ENCODE measurements at places on chromosomes 13 and 19.

DNA sequence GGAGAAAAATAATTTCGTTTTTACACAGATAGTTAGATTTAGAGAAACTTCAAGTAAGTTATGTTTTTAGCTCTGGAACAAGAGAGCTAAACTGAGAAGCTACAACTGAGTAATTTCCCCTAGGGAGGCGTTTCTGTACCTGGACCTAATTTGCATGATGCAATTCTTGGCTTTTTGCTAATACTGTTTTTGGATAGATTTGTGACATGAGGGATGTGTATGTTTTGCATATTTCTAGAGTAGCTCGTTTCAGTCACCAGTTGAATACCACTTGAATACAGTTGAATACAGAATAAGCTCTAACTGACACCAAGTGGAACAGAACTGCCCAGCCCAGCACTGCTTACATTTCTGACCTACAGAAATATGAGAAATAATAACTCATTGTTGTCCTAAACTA lies 1227.9 kb upstream of the SPRY2 start:
- DNase-seq = no peak

DNA sequence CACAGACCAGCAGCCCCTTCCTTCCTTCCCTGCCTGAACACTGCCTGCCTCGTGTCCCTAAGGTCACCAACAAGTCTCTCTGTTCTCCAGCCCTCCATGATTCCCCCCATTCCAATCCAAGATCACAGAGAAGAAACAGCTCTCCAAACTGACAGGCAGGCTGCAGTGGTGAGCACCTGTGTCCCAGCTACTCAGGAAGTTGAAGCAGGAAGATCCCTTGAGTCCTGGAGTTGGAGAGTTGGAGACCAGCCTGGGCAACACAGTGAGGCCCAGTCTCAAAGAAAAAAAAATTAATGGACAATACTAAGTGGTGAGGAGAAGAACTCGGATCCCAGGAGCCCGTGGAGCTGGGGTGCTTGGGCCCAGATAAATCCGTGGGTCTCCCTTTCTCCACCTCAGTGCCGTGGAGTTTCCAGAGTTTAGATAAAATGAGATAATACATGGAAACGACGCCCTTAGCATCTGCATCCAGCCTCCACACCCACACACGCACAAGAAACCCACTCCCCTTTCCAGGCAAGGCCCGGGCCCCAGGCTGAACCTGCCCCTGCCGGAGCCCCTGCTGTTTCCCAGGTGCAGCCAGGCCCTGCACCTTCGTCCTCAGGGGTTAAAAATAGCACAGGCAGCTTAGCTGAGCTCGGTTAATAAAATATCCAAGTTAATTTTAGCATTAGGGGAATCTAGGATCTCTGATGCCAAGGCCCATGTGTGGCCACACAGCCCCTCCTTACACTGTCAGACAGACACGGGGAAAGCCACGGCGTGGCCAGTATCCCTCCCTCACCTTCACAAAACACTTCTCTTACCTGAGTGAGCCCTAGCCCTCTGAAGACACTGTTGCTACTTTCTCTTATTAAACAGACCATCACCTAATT lies 4.7 kb downstream of the RASA3 start:
- DNase-seq = no peak

DNA sequence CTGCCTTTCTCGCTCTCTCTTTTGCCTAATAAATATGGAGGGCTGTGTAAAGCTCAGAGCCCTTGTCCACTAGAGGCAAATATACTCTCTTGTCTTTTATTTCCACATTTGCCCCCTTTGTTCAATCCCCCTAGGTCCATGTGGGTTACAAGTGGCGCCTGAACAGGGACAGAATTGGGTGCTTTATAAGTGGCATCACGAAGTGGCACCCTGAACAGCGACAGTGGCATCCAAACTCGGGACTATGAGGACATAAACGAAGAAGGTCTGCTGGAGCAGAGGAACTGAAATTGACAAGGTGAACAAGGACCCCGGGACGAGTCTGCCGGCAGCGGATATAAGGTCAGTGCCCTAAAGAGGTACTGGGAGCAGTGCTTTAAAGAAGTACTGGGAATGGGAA lies 4.3 kb upstream of the ZNF610 start:
- no peak for DNase-seq

DNA sequence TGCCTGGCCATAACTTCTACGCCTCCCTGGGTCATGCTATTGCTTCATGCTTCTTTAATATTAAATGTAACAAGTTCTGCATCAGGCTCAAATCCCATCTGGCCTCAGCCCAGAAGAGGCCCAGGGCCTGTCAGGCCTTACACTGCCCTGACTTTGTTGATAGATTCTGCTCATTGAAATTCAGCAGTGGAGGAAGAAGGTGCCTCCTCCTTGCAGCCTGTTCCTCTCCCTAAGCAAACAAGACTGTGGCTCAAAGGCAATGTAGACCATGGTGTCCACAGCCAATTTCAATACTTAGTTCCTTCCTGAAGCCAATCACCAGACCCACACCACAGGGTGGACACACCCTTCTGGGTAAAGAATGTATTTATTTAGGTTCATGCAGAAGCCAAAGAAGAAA lies 59.4 kb downstream of the LACC1 start:
- DNase-seq = no peak

GRCh38 chr13:101706651-101707050 lies 254.2 kb downstream of the ITGBL1 start:
- no peak for DNase-seq

- no peak for DNase-seq
Measured at GRCh38 chr13:98222081-98222554, 45.0 kb upstream of the RNF113B start.

DNA sequence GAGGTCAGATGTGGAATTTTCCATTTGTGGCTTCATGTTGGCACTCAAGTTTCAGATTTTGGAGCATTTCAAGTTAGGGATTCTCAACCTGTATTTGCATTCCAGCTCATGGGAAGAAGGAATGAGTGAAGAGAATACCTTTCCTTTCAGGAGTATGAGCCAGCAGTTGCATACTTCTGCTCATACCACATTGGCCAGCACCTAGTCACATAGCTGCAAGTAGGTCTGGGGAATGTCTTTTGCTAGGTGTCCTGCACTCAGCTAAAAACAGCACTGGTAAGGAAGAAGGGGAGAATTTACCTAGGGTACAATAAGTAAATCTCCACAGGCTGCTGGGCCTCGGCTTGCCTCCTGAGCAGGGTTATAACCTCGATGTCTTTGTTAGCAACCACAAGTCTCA lies 24.6 kb upstream of the ATP8A2 start:
- no peak for DNase-seq

- DNase-seq = peak; percentile 93
Measured at GRCh38 chr19:41887711-41888382, 4.9 kb downstream of the ARHGEF1 start.

GRCh38 chr19:1237027-1237659 lies 662 bp downstream of the CBARP start:
- no peak for DNase-seq

- no peak for DNase-seq
Measured at GRCh38 chr13:67278235-67278634, 48.1 kb upstream of the PCDH9 start.

GRCh38 chr19:18603255-18603957 lies 3.2 kb downstream of the CRLF1 start:
- DNase-seq = no peak

DNA sequence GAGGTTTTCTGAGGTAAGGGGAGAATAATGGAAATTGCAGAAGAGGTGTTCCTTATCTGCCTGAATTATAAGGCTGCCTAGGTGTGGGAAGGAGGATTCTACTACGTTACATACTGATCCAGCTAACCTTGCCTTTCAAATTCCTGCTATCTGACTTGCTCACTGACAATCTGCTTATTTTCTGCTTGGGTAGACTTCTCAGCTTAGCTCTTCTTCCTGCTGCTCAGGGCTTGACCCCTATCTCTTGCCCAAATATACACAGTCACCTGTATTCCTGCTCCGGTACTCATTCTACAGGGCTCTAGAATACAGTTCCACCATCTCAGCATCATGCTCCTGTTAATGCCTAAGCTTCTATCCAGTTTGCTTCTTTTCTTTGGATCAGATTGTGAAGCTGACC lies 1607.6 kb downstream of the OLFM4 start:
- DNase-seq = no peak

DNA sequence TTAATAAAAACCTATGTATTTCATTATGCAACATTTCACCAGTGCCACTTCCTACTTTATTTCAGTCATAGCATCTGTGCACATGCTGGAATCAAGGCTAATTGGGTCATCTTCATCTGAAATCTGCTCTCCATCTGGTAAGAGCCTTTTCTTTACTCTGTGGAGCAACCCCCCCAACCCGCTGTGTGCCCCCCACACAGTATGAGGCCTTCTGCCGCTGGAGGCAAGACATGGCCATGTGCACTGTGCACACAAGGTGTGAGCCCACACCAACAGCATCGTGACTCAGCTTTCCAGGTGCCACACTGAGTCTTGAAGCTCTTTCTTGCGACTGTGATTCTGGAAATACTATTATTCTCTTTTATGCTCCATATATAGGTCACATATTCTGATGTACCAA lies 471.0 kb downstream of the TBC1D4 start:
- DNase-seq = no peak

DNA sequence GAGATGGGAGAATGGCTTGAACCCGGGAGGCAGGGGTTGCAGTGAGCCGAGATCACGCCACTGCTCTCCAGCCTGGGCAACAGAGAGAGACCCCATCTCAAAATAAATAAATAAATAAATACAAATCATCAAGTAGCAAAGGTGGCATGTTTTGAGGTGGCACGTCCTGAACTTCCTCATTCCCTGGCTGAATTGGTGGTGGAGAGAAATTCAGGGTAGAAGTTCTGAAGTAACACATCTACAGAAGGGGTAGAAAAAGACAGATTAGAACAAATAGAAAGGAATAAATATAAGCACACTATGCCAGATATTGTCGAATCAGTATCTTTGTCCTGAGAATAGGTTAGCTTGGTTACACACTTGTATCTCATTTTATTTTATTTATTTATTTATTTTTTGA lies 6.3 kb downstream of the IFI30 start:
- DNase-seq = no peak

- no peak for DNase-seq
Measured at GRCh38 chr13:50812242-50812641, 31.2 kb downstream of the DLEU7 start.

DNA sequence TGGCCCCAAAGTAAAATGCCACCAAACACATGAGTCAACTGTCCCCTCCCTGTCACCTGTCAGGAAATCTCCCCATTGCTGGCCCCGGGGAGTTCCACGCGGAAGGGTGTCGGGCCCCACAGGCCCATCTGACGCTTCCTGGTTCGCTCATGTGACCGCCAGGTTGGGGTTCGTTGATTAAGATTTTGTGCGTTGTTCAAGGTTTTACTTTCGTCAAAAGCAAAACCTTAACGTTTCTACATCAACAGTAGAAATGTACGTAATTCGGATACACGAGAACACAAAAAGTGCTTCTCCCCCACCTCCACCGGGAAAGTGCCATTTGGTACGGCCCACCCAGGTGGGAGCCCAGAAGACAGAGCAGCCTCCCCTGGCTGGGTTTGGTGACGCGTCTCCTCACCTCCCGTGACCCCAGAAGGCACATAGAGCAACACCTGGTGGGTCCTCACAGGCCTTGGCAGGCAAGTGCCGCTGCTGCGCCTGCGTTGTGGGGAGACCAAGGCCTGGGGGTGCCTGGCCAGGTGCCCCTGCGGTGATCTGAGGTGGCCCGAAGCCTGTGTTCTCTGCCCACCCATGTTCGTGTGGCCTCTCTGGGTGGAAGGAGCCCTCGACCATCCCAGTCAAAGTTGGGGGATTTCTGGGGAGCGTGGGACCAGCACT lies 161.6 kb downstream of the KDM4B start:
- DNase-seq = peak; percentile 88

DNA sequence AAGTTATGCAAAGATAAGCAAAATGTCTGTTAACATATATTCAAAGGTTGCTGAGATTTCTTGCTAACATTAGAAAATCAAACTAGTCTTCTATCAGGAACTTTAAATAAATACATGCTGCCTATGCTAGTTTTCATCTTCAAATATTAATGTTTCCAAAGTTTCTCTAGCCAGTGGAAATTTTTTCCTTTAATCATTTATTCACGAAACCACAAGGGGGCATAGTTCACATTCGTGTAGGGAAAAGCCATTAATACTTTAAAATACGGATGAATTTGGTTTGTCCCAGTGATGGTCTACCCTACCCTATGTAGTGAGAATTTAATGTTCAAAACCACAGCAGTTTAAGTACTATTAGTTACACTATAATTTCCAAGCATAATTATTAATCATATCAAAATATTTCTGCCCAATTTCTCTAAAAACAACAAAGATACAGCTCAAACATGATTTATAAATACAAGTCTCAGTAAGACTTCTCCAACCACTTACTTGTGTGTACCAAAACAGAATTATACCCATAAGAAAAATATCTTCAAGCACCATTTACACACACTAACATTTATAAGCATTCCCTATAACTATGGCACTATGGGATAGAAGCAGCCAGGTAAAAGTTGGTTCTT lies 16.2 kb downstream of the NUFIP1 start:
- DNase-seq = no peak

DNA sequence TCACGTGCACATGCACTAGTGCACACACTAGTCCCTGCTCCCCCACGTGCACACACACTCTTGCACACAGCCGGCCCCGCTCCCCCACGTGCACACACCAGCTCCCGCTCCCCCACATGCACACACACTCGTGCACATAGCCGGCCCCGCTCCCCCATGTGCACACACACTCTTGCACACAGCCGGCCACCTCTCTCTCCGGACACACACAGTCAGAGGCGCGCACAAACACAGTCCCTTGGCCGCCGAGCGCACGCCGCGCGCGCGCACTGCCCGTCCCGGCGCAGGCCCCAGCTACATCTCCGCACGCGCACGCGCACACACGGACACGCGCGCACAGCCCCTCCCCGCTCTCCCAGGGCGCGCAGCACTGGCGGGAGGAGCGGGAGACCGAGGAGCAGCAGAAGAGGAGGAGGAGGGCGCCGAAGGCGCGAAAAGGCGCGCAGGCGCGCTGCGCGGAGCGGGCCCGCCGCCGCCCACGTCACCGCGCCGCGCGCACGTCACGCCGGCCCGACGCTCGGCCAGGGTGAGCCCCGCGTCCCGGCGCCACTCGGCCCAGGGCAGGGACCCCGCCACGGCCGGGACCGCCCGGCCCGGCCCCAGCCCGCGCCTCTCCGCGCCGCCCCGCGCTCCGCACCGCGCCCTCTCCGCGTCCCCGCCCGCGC lies at the start of gene TFDP1:
Gene TFDP1 (plus strand): TSS at position 549 of the 665 bp plus-strand sequence. CDS start 1,085 bp downstream, outside the sequence.
- peak; percentile 40 for DNase-seq

- DNase-seq = no peak
Measured at GRCh38 chr13:28613562-28613961, 45.4 kb upstream of the POMP start.

Data from CD8-positive, alpha-beta T cell (primary cell).